ENCODE measurements at places on chromosomes 3 and 15.

DNA sequence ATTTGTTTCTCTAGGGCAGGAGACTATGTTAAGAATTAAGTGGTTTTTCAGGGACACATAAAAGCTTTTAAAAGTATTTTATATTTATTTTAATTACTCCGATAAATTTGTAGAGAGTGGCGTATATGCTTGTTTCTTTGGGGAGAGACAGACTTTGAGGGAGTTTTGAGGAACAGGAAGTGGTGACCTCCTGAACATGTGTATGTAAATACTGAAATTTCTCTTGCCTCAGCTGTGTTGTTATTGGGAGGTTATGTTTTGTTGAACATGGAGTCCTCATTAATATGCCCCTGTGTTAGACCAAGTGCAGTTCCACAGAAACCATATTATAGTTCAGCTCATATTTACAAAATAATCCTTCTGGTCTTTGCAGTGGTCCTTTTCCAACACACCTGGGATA, 41.8 kb upstream of the UTS2B start:
- no peaks in the 10 kb centered on the region for H3K27me3 ChIP-seq
- H3K4me3 ChIP-seq, result no peak overlapping the region
- no peak for DNase-seq
- no peaks in the 10 kb centered on the region for H3K36me3 ChIP-seq
- H3K4me1 ChIP-seq, result peaks cover 2% of the 10 kb centered on the region

GRCh38 chr3:87810452-87811016, 248.3 kb downstream of the CGGBP1 start:
- no peak overlapping the region for H3K4me3 ChIP-seq
- H3K4me1 ChIP-seq, result no peaks in the 10 kb centered on the region
- DNase-seq, result no peak
- H3K27ac ChIP-seq, result no peak overlapping the region
- peaks cover 7% of the 10 kb centered on the region for H3K27me3 ChIP-seq

DNA sequence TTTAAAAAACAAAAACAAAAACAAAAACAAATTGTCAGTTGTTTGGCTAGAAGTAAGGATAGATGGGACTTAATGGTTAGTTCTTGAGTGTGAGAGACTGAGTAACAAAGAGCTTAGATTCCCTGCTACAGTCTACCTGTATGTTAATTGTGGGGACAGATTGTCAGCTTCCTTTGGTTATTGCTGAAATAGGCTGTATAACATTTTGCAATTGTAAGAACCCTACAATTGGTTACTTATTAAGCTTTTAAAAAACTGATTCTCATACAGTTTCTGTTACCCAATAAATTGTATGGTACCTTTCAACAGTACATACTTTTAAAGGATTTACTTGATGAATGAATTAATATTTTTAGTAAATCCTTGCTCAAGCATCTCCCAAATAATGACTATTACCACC, 35.3 kb downstream of the CLASP2 start:
- DNase-seq, result no peak
- H3K4me1 ChIP-seq, result peaks cover 2% of the 10 kb centered on the region
- peaks cover 44% of the 10 kb centered on the region for H3K36me3 ChIP-seq
- no peak overlapping the region for H3K4me3 ChIP-seq
- H3K27me3 ChIP-seq, result no peaks in the 10 kb centered on the region
- no peak overlapping the region for H3K27ac ChIP-seq

DNA sequence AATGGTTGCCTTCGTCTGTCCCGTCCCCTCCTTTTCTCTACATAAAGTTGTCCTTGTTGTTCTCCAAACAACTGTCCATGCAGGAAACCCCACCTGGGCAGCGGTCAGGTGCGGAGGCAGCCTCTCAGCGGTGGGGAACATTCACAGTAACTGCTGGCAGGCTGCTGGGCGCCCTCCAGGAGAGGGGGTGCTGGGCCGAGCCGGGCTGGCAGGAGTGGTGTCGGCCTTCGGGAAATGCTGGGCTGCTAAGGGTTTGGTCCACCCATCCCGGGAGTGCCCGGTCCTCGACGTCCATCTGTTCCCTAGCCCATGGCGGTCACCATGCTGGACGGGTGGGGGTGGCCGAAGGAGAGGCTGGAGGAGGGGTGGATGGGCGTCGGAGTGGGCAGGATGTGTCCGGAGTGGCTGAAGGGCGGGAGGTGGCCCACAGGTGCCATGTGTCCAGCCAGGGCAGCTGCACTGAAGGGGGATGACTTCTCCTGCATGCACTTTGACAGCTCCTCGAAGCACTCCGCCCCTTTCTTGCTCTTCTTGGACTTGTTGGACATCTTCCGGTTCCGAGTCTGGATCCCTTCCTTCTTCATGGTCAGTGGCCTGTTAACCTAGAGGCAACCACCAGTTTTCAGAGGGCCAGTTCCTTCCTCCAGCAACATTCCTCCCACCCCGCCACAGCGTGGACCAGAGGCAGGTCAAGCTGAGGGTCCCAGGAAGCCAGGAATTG, 12.1 kb downstream of the GATA2 start:
- no peak overlapping the region for H3K27ac ChIP-seq
- peaks cover 7% of the 10 kb centered on the region for H3K4me1 ChIP-seq
- no peaks in the 10 kb centered on the region for H3K36me3 ChIP-seq
- H3K4me3 ChIP-seq, result no peak overlapping the region
- no peak for DNase-seq
- H3K27me3 ChIP-seq, result peaks cover 63% of the 10 kb centered on the region

- no peaks in the 10 kb centered on the region for H3K4me1 ChIP-seq
- H3K27me3 ChIP-seq, result no peaks in the 10 kb centered on the region
- no peak overlapping the region for H3K27ac ChIP-seq
- peaks cover 29% of the 10 kb centered on the region for H3K36me3 ChIP-seq
- H3K4me3 ChIP-seq, result no peak overlapping the region
Measured at GRCh38 chr3:188607805-188608315, 453.9 kb downstream of the LPP start.

DNA sequence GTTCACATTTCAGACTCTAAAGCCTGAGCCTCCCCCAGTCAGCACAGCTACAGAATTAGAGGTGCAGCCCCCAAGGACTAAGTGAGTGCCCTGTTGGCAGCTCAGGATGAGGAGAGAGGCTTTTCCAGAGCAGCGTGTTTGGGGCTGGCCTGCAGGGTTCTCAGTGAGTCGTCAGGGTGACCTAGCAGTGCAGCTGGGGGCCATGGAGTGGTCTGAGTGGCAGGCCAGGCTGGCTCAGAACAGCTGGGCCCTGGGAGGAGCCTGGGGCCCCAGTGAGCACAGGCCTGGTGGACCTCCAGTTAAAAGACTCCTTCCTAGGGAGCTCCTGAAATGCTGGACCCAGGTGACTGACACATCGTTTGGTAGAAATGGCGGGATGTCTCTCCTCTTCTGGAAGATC, 108.3 kb downstream of the SLC49A4 start:
- no peak overlapping the region for H3K27ac ChIP-seq
- H3K4me1 ChIP-seq, result no peaks in the 10 kb centered on the region
- H3K36me3 ChIP-seq, result no peaks in the 10 kb centered on the region
- no peak overlapping the region for H3K4me3 ChIP-seq

GRCh38 chr3:86723433-86723832, 267.5 kb downstream of the VGLL3 start:
- H3K36me3 ChIP-seq, result no peaks in the 10 kb centered on the region
- H3K27me3 ChIP-seq, result no peaks in the 10 kb centered on the region
- no peaks in the 10 kb centered on the region for H3K4me1 ChIP-seq
- DNase-seq, result no peak
- no peak overlapping the region for H3K4me3 ChIP-seq

- DNase-seq, result no peak
- no peak overlapping the region for H3K4me3 ChIP-seq
- no peaks in the 10 kb centered on the region for H3K27me3 ChIP-seq
- H3K36me3 ChIP-seq, result peaks cover 1% of the 10 kb centered on the region
- peak overlapping the region; percentile 52 for H3K27ac ChIP-seq
Measured at GRCh38 chr3:52091586-52092270, 35.4 kb upstream of the DUSP7 start.

DNA sequence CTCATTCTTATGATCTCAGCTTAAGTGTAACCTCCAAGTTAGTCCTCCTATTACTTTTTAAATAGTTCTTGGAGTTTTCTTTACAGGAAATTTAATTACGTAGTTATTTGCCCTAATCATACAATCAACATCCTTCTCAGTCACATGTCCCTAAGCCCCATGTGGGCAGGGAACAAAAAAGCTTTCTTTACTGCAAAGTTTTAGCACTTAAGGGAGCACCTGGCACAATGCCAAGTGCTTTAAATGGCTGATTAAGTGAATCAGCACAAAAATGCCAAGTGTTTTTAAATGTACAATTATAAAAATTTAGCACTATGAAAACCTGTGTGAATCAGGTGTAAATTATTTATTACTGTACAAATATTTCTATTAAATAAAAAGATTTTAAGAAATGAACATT, 445.3 kb downstream of the C3orf38 start:
- no peak for DNase-seq
- no peaks in the 10 kb centered on the region for H3K27me3 ChIP-seq
- no peak overlapping the region for H3K27ac ChIP-seq
- H3K4me1 ChIP-seq, result no peaks in the 10 kb centered on the region

DNA sequence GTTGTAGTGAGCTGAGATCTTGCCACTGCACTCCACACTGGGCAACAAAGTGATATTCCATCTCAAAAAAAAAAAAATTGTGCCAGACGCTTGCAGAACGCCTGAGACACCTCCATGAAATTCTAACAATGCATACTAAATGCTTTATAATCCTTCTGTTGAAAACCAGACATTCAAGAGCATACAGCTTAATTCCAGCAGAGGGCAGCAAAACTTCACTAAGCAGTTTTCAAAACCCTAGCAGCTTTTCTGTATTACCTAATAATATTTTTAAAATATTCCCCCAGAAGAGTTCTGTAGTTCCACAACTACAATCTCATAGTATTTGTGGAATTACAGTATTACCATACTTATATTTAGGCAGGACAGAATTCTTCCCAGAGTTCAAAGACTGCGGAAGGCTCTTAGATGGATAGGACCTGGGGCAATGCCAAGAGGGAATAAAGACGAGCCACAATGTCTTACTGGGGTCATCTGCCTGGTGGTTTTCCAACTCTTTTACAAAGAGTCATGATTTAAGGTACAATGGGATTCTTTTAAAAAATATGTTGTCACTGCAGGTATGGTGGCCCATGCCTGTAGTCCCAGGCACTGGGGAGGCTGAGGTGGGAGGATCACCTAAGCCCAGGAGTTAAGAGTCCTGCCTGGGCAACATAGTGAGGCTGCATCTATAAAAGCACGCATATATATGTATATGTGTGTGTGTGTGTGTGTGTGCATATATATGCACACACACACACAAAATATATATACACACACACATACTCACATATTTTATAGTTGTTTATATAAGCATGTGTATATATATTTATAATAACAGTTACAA, 19.6 kb upstream of the TASOR start:
- no peaks in the 10 kb centered on the region for H3K27me3 ChIP-seq
- DNase-seq, result peak; percentile 65
- H3K27ac ChIP-seq, result peak overlapping the region; percentile 39
- H3K36me3 ChIP-seq, result peaks cover 4% of the 10 kb centered on the region
- peaks cover 23% of the 10 kb centered on the region for H3K4me1 ChIP-seq
- no peak overlapping the region for H3K4me3 ChIP-seq

DNA sequence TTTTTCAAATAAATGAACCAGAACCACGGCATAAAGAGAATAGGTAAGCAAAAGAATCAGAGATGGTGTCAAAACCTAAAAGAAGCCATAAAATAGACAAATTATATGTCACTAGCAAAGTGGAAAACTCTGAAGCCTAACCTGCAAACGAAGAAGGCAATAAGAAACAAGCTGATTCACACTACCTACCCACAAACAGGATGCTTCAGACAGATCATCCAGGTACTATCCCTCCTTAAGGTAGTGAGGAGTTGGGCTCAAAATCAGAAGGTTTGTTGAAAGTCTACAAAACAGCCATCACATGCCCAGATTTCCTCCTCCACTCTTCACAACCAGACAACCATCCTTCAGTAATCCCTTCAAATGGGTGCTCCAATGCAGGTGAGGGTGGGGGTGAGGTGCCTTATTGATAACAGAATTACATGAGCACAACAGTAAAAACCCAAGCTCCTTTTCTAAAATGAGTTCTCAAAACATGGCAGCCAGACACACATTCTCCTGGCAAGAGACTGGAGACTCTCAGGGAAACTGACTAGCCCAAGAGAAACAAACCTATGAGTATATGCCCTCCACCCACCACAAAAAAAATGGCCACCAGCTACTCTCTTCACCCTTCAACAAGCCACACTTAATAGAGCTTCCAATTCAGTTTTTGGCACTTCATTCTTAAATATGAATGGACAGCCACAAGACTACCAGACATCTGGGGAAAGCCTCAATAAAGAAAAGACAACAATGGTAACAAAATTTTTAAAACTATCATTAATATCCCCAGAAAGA, 6.4 kb downstream of the KPNA1 start:
- no peak overlapping the region for H3K27ac ChIP-seq
- H3K4me1 ChIP-seq, result peaks cover 38% of the 10 kb centered on the region
- H3K4me3 ChIP-seq, result no peak overlapping the region
- no peaks in the 10 kb centered on the region for H3K27me3 ChIP-seq

- no peak for DNase-seq
- no peak overlapping the region for H3K4me3 ChIP-seq
- peaks cover 1% of the 10 kb centered on the region for H3K4me1 ChIP-seq
Measured at GRCh38 chr3:128089135-128089534, 34.5 kb downstream of the RUVBL1 start.

- H3K27me3 ChIP-seq, result peaks cover 5% of the 10 kb centered on the region
- H3K4me1 ChIP-seq, result no peaks in the 10 kb centered on the region
- H3K27ac ChIP-seq, result no peak overlapping the region
- no peaks in the 10 kb centered on the region for H3K36me3 ChIP-seq
Measured at GRCh38 chr3:140359233-140359995, 318.4 kb upstream of the TRIM42 start.
